ENCODE measurements at places on chromosomes 5 and 9. TPM values are rescaled to one million over a fixed set of nuclear protein-coding genes. Genes with fewer than 3 reads are reported as not detected.

ANKDD1B gene
- 1.1 TPM for total RNA-seq

MCIDAS gene
- total RNA-seq: not detected

CYFIP2 gene
- total RNA-seq: 12.6 TPM

AJM1 gene
- total RNA-seq: 1.0 TPM

CNTLN gene
- total RNA-seq: 11.3 TPM

LPCAT1 gene
- 33.8 TPM for total RNA-seq

PDLIM4 gene
- total RNA-seq: 31.0 TPM

IL31RA gene
- 0.19 TPM for total RNA-seq

TXNDC8 gene
- total RNA-seq: not detected

SPINK7 gene
- not detected for total RNA-seq

DNAI1 gene
- total RNA-seq: not detected

HRCT1 gene
- total RNA-seq: 0.93 TPM

CCL27 gene
- not detected for total RNA-seq

ISL1 gene
- total RNA-seq: not detected

GDNF gene
- total RNA-seq: not detected

PCDHB4 gene
- 0.17 TPM for total RNA-seq

ACER2 gene
- total RNA-seq: 10.7 TPM

RGS7BP gene
- total RNA-seq: 0.17 TPM

S1PR3 gene
- 3.6 TPM for total RNA-seq

RC3H2 gene
- 114 TPM for total RNA-seq

GCNT4 gene
- total RNA-seq: 0.19 TPM

NR5A1 gene
- not detected for total RNA-seq

NUTM2F gene
- total RNA-seq: not detected

MZB1 gene
- not detected for total RNA-seq
